ENCODE measurements at places on chromosomes 16 and 17.

DNA sequence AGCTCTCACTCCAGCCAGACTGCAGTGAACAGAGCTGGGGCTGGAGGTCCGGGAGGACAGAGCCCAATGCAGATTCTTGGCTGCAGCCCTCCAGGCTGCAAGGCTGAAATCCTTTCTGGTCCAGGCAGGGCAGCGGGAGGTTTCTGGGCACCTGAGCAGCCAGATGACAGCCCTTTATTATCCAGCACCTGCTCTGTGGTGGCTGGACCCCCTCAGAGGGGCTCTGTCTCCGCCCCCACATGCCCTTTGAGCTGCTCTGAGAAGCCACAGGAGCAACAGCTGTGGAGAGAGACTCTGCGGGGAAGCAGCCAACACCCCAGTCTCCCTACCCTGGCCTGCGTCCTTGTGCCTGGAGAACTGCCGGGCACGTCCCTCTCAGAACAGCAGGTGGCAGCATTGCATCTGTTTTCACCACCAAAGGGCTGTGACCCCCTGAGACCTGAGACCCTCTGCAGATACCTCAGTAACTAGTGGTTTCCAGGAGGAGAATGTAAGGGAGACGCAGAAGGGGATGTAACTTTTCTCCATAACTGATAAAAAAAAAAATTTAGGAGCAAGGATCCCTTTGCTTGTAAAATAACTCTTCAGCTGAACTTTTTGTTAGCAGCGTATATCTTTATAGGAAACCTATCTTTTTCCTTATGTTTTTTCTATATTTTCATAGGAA lies 3.7 kb upstream of the CNP start:
- peak; percentile 82 for DNase-seq

DNA sequence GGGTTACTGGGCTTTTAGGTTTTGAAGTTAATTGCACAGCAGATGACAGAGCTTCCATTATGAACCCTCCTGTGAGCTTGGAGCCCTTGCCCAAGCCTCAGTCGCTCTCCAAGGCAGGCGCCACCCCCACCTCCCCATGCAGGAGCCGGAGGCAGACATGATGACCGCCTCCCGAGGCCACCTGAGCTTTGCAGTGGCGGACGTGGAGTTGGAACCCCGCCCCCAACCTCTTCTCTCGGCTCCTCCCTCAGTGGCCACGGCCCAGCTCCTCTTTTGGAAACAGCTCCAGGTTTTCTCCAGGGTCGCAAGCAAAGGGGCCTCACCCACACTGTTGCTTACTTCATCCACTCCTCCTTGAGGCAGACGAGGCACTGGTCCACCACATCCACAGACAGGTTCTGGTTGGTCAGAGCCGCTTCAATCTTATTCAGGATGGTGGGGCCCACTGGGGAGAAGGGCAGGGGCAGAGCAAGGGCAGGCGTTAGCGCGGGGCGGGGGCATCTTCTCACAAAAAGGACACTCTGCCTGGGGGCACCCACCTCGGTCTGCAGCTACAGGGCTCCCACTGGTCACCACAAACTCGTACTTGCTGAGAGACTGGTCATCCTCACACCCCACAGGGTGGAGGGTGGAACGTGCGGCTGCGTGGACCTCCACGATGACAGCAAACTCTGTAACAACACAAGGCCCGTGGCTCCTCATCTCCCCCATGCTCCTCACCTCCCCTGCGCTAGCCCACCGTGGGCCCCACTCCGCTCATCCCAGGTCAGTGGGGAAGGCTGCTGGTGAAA lies 8.7 kb upstream of the PLD6 start:
- no peak for DNase-seq

DNA sequence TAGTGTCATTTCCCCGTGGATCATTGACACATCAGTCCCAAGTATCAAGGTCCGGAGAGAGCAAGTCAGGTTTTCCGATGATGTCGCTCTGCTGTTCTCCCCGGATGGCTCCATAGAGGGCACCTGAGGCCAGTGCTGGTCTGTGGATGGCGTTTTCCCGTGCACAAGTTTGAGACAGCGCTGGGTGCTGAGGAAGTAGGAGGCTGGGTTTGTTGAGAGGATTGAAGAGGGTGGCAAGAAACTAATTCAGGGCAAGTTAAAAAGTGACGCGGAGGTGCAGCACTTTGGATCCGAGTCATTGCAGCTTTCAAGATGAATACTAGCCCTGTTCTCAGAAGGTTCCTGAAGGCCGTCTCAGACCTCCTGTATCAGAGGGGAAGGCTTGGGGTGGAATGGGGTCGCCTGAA lies 7.7 kb downstream of the NUBP1 start:
- no peak for DNase-seq

DNA sequence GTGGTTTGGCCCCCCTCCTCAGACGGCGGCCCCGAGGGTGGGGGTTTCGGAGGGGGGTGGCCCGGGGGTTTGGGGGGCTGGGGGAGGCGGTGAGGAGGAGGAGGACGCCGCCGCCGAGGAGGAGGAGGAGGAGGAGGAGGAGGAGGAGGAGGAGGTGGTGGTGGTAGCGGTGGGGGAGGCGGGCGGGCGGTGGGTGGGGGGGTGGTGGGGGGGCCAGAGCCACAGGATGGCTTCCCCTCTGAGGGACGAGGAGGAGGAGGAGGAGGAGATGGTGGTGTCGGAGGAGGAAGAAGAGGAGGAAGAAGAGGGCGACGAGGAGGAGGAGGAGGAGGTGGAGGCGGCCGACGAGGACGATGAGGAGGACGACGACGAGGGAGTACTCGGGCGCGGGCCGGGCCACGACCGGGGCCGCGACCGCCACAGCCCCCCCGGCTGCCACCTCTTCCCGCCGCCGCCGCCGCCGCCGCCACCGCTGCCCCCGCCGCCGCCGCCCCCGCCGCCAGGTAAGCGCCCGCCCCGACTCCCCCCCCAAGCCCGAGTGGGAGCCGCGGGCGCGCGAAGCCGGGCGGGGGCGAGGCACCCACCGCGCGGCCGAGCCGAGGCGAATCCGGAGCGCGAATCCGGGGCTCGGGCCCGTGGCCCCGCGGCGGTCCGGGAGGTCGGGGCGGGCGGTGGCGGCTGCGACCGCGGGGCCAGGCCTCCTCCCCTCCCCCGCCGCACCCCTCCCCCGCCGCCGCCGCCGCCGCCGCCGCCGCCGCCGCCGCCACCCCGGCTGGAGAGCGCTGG lies 3.8 kb upstream of the CHD3 start:
- no peak for DNase-seq
